Activated naive CD4-positive, alpha-beta T cell (primary cell): ENCODE measurements at places on chromosomes 2 and 18.

- no peak for DNase-seq
These were observed 462.5 kb upstream of the FSHR start for GRCh38 chr2:49616800-49617199.

DNA sequence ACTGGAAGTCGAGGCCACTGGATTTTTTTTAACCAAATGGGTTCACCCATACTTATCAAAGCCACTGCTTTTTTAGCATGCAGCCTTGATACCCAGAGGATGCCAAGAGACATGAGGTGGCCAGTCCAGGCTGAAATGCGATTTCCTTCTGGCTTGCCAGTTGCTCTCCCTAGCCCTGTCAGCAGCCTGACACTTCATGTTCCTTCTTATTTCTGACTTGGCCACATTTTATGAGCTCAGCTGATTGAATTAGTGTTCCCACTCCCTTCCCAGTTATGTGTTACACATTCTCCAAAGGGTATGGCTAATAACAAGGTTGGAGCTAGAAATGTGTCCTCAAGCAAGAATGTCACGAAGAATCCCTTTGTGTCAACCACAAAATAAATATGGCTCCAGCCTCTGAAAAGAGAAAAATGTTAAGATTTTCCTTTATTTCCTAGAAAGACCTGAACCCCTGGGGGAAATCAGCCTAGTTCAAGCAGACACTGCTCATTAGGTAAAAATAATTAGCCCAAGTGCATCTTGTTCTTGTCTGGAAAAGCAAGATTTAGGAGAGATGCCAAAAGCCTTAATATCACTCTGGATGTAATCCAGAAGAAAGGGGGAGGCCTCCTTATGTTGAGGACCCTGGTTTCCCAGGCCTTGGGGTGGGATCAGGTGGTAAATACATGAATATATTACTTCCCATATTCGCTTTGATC is 121.7 kb upstream of the TACR1 start:
- no peak for DNase-seq

DNA sequence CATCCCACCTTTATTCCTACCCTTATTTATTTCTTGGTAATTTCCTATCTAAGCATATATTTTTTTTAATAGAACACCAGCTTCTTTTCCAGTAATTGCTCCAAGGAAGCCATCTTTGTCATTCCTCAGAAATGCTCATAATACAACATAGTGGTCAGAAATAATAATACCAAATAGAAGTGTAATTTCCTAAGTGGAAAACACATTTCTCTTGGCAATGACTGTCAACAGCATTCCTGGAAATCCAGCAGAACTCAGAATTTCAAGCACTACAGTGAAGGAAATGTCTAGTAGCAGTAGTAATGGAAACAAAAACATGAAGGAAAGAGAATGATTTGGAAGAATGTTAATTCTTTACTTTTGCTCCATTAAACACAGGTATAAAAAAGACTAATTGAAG is 56.6 kb downstream of the GDF7 start:
- DNase-seq = no peak

GRCh38 chr18:29181151-29181901 is 1004.4 kb upstream of the CDH2 start:
- no peak for DNase-seq

GRCh38 chr18:64090876-64091275 is 58.0 kb downstream of the LINC00305 start:
- DNase-seq = no peak

- DNase-seq = no peak
These were observed 110.7 kb downstream of the SH3RF3 start for GRCh38 chr2:109239720-109240119.

DNA sequence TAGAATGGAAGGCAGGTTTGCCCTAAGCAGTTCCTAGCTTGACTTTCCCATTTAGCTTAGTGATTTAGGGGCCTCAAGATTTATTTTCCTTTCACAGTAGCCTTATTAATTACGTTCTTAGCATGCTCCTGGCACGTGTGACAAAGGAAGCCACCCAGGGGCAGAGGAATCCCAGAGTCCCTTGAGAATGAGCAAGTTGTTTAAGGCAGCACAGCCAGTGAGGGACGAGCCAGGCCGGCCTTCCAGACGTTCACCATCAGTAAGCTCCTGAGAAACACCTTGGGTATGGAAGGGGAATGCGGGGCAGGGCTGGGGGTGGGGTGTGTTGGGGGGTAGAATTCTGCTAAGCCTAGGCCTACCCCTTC is 76.3 kb downstream of the SOWAHC start:
- DNase-seq = no peak

- DNase-seq = no peak
These were observed 76.0 kb downstream of the CBLN2 start for GRCh38 chr18:72468021-72468710.

- DNase-seq = no peak
These were observed 4.8 kb downstream of the TNFRSF11A start for GRCh38 chr18:62329691-62330454.

DNA sequence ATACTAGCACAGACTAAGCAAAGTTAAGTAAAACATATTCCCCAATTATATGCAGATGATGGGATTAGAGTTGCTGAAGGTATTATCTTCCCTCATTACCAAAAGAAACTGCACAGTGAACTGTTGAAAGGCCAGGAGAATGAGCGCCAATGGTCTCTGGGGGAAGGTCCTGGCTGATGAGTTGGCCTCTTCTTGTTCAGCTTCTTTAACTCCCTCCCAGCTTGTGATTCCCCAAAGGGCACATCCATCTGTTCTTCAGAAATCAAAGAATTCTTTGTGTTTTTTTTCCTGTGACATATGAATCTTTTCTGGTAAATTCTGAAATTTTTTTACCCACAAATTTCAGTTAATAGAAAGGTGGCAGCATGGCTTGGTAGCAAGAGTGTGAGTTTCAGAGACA is 667.6 kb downstream of the CNTNAP5 start:
- no peak for DNase-seq

DNA sequence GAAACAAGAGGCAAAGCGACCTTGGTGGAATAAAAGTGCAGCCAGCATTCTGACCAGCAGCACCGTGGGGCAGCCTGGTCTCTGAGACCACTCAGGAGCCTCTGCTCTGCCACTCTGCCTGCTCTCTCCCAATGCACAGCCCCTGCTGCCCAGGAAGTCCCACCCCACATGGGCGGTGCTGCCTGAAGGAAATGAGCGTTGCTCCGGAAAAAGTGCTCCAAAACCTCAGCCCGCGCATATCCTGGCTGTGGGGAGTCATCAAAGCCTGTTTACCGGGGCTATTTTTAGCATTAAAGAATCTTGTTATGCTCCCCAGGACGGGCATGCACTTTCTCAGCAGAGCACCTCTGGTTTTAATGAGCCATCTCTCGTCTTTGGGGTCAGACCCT is 54.5 kb downstream of the EPAS1 start:
- peak; percentile 15 for DNase-seq

- no peak for DNase-seq
These were observed 133.9 kb upstream of the GCFC2 start for GRCh38 chr2:75844651-75845050.
